ENCODE measurements at places on chromosomes 2 and 18.

DNA sequence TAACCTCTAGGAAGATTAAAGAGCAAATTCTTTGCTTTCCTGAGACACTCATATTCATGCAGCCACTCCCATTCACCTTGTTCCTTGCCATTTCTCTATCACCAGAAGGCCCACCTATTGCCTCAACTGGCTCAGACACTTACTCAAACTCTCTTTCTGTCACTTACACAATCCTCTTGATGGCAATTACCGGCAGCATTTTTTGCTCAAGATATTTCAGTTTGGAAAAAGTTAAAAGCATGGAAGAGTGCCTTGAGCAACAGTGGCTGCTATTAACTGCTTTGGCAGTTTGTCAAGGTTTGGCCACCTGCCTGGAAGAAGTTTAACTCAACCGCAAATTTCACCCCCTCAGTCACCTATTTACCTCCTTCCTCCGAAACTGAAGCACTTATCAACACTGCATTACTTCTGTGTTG, 1104.0 kb upstream of the PIK3C3 start:
- no peak for DNase-seq

GRCh38 chr18:54223568-54224241, 764 bp downstream of the MBD2 start:
- peak; percentile 59 for DNase-seq

GRCh38 chr2:235749121-235749770, 255.4 kb downstream of the AGAP1 start:
- no peak for DNase-seq

GRCh38 chr18:63763831-63764600, 11.2 kb upstream of the SERPINB7 start:
- no peak for DNase-seq

- no peak for DNase-seq
Observed at GRCh38 chr2:216188559-216188850, 79.4 kb downstream of the XRCC5 start.

GRCh38 chr2:201057715-201058248, 13.7 kb downstream of the HYCC2 start:
- DNase-seq: no peak

Measured in NCI-H1092 treated with DMSO at 0.1 percent for 48 hours (cell line).